Memory B cell (primary cell): ENCODE measurements at places on chromosomes 7 and 10.

DNA sequence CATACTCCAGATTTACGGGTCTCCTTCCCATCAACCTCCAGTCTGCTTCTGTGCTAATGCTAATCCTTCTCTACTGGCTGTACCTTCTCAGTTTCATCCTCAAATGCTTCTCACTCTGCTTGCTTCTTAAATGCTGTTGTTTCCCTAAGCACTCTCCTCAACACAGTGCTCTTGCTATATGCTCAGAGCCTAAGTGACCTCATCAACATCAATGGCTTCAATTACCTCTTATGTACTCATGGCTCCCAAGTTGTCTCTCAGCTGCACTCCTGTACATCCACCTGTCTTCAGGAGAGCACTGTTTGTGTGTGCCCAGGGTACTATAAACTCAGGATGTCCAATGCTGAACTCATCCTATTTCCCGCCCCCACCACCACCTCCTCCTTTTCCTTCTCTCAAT, 22.5 kb downstream of the ELAPOR2 start:
- H3K36me3 ChIP-seq = peaks cover 1% of the 10 kb centered on the region
- no peak overlapping the region for H3K27ac ChIP-seq
- peaks cover 3% of the 10 kb centered on the region for H3K27me3 ChIP-seq
- H3K4me1 ChIP-seq = peaks cover 8% of the 10 kb centered on the region

DNA sequence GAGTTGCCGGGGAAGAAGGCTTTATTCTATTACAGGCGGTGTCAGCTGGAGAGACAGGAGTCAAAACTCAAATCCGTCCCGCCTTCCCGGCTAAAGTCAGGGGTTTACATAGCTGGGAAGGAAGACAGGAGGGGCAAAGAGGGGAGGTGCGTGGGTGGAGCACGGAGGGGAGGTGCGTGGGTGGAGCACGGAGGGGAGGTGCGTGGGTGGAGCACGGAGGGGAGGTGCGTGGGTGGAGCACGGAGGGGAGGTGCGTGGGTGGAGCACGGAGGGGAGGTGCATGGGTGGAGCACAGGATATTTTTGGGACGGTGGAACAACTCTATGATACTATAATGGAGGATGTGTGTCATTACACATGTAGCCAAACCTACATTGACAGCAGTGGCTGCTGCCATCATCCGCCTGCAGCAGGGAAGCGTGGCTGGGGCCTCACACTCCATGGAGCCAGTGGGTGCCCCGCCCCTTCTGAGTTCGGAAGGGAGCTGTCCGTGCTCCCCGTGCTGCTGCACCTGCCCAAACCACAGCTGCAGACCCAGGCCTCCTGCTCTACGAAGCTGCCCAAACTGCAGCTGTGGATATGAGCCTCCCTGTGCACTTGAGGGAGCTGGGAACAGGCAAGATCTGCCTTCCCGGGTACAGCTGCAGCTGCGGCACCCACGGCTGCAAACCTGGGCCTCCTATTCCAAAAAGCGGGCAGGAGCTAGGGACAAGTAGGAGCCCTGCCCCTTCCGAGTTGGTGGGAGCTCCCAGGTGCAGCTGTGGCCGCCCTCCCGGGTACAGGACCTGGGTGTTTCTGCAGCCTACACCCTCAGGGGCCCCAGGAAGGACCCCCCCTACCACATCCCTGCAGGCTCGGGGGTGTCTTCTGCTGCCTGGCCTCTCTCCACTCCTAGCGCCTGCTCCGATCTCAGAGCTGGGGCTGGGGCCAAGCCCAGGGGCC, 119.4 kb downstream of the DYNC2I1 start:
- peaks cover 11% of the 10 kb centered on the region for H3K4me1 ChIP-seq
- H3K4me3 ChIP-seq = peak overlapping the region; percentile 92
- no peak for DNase-seq
- H3K27ac ChIP-seq = no peak overlapping the region
- no peaks in the 10 kb centered on the region for H3K36me3 ChIP-seq

DNA sequence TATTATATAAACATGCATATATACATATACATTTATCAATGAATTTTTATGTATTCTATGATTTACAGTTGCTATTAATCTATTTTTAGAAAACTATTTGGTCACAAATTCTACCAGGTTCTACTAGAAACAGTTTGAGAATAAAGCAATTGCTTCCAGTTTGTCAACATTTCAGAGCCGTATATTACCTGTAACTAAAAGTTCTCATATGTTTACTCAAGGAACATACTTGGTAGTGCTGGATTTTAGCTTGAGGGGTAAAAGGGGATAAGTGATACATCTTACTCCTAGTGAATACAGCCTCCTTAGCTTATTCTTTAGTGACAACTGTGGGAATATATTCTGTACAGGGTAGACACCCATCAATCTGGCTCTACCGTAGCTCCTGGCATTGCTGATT, 1590.5 kb upstream of the LRRTM3 start:
- H3K4me3 ChIP-seq = no peak overlapping the region
- no peak for DNase-seq
- no peaks in the 10 kb centered on the region for H3K27me3 ChIP-seq
- no peak overlapping the region for H3K27ac ChIP-seq
- H3K4me1 ChIP-seq = no peaks in the 10 kb centered on the region
- H3K36me3 ChIP-seq = no peaks in the 10 kb centered on the region

DNA sequence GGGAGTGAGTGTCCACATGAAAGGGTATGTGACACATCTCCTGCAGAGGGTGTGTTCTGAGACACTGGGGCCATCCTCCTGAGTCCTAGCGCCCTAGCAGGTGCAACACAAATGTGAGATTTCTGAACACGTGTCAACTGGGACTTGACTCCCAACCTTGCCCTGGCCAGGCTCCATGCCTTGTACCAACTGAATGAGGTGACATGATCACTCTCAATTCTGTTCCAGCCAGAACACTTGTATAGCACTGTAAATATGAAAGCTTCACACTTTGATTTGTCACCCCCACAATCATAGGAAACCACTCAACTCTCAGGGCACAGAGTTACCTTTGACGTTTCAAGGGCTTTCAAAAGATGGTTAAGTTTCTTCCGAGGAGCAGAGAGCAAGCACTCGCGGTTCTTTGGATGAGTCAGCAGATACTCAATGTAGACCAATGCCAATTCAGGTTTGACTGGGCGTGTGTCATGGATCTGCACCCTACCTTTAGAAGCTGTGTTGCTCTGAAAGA, 48.6 kb downstream of the NCAPG2 start:
- no peaks in the 10 kb centered on the region for H3K4me1 ChIP-seq
- no peak overlapping the region for H3K4me3 ChIP-seq
- H3K36me3 ChIP-seq = peaks cover 18% of the 10 kb centered on the region
- no peaks in the 10 kb centered on the region for H3K27me3 ChIP-seq
- no peak overlapping the region for H3K27ac ChIP-seq

GRCh38 chr10:59082249-59082648, 94.2 kb upstream of the PHYHIPL start:
- DNase-seq = no peak
- H3K27me3 ChIP-seq = no peaks in the 10 kb centered on the region
- no peak overlapping the region for H3K27ac ChIP-seq
- no peaks in the 10 kb centered on the region for H3K4me1 ChIP-seq
- no peak overlapping the region for H3K4me3 ChIP-seq

DNA sequence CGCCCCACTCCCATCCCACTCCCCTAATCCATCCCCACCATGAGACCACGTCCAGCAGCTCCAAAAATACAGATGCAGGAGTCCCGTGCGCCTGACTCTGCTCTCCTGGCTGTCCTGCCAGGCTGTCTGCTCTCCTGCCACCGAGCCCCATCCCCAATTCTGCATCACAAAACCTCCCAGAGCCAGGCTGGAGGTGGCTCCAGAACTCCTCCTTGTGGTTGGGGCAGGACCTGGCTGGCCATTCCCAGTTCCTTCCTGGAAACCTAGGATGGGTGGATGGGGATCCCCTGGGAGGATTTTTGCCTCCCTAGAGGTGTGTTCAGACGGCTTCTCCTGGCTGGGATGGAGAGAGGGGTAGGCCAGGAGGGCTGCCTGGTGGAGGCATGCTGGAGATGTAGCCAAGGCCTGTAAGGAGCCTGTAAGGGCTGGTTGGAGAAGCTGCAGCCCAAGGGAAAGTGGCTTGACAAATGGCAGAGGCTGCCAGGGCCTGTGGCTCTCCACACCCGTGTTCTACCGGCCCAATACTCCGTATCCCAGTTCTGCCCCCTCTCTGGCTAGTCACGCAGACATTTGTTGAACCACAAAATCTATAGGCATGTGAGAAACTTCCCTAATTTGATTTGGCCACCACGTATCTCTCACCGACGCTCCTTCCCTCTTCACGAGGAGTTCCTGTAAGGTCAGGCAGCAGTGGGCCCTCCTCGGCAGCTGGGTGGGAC, 99.3 kb downstream of the ARHGAP22 start:
- no peaks in the 10 kb centered on the region for H3K36me3 ChIP-seq
- no peak overlapping the region for H3K27ac ChIP-seq

DNA sequence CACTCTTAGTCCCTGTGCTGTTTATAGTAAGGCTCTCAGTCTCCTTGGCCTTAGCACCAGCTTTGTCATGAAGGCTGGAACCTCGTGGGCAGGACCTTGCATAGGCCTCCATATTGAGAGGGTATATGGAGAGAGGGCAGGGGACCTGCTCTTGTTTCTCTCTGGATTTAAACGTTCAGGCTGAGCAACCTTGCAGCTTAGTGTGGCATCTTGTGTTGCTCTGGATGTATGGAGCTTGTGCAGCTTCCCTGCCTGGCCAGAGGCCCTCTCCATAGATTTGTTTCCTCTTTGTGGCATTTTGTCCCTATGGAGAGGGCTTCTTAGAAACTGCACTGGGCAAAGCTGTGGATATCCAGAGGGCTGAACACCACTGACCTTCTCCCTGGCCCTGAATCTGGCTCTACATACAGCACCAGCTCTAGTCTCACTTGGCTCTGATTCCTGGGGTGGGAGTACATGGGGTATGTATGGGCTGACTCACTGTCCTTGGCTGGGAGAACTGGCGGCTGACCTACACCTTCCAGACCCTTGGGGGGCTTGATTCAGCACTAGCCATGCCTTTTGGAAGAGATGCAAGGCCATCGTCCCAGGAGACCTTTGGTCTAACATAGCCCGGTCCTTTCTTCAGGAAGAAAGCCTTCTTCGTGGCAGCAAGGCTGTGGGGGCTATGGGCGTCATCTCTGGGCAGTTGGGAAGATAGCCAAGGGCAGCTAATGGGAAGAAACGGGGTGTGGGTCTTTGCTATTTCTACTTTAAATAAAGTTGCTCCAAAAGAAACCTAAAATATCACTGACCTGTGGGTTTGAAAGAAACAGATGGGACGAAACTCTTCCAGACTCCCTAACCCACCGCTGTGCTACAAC, 30.5 kb downstream of the ITPRIP start:
- H3K4me3 ChIP-seq = no peak overlapping the region
- DNase-seq = no peak
- H3K27ac ChIP-seq = peak overlapping the region; percentile 87
- H3K4me1 ChIP-seq = peaks cover 24% of the 10 kb centered on the region

- H3K36me3 ChIP-seq = peaks cover 9% of the 10 kb centered on the region
- H3K4me1 ChIP-seq = peaks cover 64% of the 10 kb centered on the region
- H3K27ac ChIP-seq = peak overlapping the region; percentile 90
- no peak for DNase-seq
- no peaks in the 10 kb centered on the region for H3K27me3 ChIP-seq
Measured at GRCh38 chr7:90715067-90715466, 118.9 kb downstream of the CDK14 start.

DNA sequence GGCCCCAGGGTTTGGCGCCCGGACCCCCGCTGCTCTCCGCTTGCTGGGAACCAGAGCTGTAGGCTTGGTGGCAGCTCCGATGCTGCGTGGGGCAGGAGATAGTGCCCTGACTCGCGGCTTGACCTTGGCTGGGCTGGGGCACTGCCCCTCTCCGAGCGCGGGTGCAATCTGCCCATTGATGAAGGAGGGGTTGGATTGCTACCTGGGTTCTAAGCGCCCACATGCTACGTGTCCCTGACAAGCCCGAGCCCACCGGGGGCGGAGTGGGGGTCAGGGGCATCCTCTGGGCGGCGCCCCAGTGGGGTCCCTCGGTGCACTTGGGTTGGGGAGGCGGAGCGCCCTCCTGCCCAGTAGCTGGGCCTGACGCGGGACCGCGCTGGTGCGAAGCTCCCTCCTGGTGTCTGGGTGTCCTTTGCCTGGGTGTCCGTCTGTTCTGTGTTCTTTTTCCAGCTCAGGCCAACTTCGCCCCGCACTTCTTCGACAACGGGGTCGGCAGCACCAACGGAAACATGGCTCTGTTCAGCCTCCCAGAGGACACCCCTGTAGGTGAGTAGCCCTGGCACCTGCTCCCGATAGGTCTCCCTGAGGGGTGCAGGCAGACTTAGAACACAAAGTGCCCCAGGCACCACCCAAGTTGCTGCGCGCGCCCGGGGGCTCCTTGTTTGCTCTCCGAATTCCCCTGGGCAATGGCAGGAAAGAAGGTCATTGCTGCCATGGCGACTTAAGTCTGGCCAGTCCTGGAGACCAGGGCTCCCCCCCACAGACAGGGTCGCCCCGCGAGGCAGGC, 900 bp downstream of the CDHR1 start:
- H3K4me1 ChIP-seq = peaks cover 3% of the 10 kb centered on the region
- H3K27me3 ChIP-seq = peaks cover 19% of the 10 kb centered on the region
- DNase-seq = no peak
- H3K4me3 ChIP-seq = peak overlapping the region; percentile 70
- H3K36me3 ChIP-seq = no peaks in the 10 kb centered on the region

DNA sequence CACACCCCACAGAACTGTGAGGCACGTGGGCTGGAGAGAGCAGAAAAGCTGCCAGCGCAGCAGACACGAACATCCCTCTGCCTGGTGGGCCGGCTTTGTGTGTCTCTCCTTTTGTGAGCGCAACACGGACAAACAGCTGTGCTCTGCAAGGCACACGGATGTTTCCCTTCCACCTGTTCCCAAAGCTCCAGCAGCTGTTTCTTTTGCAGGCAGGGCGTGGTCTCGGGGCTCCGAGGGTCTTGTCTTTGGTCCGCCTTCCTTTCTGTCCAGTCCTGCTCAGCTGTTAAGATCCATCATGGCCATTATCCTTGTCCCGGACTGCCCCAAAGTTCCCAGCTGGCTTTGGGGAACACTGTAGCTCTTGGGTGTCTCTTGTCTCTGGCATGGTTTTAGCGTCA, 32.7 kb upstream of the SH2B2 start:
- DNase-seq = no peak
- H3K27ac ChIP-seq = no peak overlapping the region
- H3K4me3 ChIP-seq = no peak overlapping the region
- H3K4me1 ChIP-seq = peaks cover 10% of the 10 kb centered on the region

- DNase-seq = no peak
- peaks cover 11% of the 10 kb centered on the region for H3K27me3 ChIP-seq
- peaks cover 3% of the 10 kb centered on the region for H3K4me1 ChIP-seq
- H3K36me3 ChIP-seq = no peaks in the 10 kb centered on the region
- no peak overlapping the region for H3K27ac ChIP-seq
- H3K4me3 ChIP-seq = no peak overlapping the region
Measured at GRCh38 chr10:71529207-71529827, 132.6 kb downstream of the CDH23 start.

- H3K4me3 ChIP-seq = no peak overlapping the region
- H3K36me3 ChIP-seq = no peaks in the 10 kb centered on the region
- peaks cover 8% of the 10 kb centered on the region for H3K27me3 ChIP-seq
- H3K27ac ChIP-seq = no peak overlapping the region
Measured at GRCh38 chr10:124425227-124425962, 6.7 kb upstream of the OAT start.
